ENCODE measurements at places on chromosomes 4 and X. TPM values are rescaled to one million over a fixed set of nuclear protein-coding genes. Genes with fewer than 3 reads are reported as not detected.

DNA sequence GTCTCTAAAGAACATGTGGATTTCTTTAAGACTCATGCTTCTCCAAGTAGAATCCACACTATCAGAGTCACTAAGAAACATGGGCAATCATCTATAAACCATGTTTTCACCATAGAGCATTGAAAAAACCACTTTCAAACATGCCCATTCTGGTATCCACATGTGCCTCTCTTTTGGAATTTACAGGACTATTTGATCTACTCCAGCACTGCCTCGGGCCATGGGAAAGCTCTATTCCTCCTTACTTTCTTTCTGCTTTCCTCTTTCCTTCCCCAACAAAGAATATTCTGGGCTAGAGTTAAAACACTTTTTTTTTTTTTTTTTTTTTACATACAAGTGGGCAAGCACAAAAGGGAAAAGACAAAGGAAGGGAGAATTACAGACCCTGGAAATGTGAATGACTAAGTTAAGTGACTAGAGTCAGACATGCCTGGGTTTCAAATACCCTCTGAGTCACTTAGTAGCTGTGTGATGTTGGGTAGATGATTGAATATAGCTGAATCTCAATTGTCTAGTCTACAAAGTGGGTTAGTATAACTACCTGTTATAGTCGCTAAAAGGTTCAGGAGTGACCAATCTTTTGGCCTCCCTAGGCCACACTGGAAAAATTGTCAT, 847.7 kb upstream of the INTU start:
- DNase-seq: no peak

DNA sequence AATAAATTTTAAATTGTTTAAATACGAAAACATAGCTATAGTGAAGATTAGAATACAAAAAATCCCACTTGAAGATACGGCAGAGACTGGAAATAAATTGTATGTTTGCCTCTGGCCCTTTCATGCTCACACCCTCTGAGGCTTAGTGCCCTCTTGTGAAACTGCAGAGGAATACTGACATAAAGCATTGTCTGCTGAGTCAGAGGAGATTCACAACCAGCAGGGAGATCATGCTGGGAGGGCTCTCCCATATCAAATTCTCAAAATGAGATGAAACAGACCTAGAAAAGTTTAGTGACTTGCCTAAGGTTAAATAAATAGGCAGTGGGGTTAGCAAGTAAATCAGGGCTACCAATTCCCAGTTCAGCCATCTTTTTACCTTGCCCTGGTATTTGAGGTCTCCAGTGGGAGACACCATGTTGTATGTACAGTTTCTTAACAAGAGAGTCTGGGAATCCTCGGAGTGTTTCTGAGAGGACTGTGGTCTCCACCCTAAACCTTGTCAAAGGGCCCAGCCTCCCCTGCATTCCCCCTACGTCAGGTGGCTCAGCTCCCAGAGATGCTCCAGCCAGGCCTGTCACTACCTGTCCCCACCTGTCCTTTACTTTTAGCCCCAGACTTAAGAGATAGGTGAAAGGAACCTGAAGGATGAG, 581.4 kb upstream of the DIPK2B start:
- DNase-seq: peak; percentile 22

DNA sequence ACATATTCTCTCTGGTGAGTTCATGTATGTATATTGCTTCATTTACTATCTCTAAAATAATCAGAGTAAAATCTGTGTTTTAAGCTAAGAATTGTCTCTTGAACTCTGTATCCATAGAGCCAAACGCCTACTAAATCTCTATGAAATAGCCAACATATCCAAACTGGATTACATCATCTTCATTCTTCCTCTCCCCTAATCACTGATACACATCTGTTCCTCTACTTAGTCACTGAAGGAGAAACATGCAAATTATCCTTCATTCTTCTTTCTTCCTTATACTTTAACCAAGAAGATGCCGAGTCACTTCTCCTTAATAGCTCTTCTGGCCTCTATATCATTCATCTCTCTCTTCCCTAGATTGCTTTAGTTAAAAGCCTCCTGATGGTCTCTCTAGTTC, 630.4 kb upstream of the FTHL17 start:
- DNase-seq: peak; percentile 32

GRCh38 chr4:40530961-40531635, 98.6 kb downstream of the RBM47 start:
- no peak for DNase-seq

- peak; percentile 39 for DNase-seq
Observed at GRCh38 chrX:46912603-46913491, 626 bp downstream of the JADE3 start.

DNA sequence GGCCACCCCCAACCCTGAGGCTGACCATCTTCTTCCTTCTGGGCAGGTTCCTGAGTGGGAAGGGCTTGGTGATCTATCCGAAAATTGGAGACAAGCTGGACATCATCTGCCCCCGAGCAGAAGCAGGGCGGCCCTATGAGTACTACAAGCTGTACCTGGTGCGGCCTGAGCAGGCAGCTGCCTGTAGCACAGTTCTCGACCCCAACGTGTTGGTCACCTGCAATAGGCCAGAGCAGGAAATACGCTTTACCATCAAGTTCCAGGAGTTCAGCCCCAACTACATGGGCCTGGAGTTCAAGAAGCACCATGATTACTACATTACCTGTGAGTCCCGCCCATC, 9.7 kb downstream of the EFNB1 start:
- no peak for DNase-seq

DNA sequence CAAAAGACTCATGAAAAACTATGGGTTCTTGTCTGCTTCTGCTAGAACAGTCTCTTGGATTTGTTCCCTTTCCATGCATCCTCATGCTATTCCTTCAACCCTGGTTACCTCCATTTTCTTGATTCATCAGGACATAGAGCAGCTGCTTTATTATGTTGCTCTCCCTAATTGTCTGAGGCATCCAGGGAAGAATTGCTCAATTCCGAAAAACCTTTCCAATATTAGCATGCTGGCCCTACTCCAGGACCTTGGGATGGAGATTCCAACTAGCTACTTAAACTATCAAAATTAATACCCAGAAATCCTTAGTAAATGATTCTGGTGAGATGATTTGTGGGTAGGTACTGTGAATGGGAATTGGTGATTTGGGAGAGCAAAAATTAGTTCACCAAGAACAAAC, 56.6 kb upstream of the FAM47B start:
- no peak for DNase-seq

DNA sequence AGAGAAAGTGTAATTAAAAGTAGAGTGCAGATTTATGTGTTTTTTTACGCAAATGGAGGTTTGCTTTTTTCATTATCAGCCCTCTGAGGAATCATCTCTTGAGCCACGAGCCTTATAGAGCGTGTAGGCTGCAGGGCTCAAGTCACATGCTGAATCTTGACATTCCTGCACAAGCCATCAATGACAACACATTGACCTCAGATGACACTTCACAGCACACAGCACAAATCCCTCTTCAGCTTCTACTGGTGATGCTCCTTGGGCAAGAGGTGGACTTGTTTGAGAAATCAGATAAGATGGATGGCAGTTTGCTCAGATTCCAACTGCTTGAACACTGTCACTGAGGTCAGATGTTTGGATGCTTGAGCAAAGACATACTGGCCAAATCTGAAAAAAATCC, 250.6 kb downstream of the SNCA start:
- DNase-seq: no peak

GRCh38 chrX:133923113-133923512, 62.3 kb downstream of the GPC3 start:
- peak; percentile 25 for DNase-seq

DNA sequence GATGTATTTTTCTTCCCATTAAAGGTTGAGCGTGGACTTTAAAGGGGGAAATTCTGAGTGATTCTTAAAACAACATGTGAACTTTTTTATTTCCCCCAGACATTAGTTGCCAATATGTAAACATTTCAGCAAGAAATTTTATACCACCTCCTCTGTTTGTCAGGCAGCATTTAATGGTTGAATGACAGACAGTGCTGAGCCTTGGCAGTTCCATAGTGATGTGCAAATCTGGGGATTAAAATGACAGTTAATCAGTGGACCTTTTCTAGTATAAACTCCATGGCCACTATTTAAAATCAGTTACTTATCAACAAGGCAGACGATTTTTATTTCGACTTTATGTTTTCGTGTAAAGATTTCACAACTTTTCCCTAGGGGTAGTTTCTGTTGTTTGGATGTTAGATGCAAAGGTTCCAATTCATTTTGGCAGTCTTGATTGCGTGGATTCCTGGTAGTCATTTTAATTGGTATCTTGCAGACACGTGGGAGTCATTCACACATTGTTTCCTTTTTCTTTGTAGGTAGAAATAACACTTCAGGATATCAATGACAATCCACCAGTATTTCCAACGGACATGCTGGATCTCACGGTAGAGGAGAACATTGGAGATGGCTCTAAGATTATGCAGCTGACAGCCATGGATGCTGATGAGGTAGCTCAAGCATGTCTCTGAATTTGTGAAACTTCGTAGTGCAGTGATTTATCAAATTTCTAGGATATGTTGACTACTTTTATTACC, 83.7 kb downstream of the FAT4 start:
- DNase-seq: peak; percentile 16

- DNase-seq: no peak
Observed at GRCh38 chr4:75087416-75087815, 154.5 kb downstream of the PARM1 start.

GRCh38 chrX:154800478-154801210, 4.6 kb downstream of the MPP1 start:
- DNase-seq: peak; percentile 22

DNA sequence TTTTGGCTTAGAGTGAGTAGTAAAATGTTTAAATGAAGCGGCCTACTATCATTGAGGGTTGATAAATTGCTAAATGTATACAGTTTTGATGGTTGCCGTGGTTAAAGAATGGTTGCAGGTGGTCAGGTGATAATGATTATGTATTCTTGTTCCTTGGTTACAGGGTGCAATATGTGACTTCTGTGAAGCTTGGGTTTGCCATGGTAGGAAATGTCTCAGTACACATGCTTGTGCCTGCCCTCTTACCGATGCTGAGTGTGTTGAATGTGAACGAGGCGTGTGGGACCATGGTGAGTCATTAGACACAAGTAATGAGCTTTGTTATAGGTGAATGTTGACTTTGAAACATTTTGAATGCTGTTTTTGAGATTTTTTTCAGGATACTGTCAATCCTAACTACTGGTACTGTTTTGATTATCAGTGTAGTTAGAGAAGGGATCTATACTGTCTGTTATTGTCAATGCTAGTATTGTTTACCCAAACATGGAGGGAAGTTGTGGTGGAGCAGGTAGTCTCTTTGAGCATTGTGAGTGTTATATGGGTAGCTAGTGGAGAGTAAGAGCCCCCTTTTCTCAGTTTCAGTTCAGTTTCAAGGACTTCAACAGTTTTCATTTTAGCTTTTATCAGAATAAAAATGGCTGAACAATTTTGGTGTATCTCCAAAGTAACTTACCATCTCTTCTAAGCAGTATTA, 8.9 kb downstream of the ZNF330 start:
- no peak for DNase-seq

DNA sequence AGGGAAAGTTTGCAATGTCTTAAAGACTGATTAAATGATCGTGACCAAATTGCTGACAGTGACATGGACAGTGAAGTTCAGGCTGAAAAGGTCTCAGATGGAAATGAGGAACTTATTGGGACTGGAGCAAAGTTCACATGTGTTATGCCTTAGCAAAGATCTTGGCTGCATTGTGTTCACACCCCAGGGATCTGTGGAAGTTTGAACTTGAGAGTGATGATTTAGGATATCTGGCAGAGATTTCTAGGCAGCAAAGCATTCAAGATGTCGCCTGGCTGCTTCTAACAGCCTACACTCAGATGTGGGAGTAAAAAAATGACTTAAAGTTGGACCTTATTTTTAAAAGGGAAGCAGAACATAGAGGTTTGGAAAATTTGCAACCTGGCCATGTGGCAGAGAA, 21.4 kb downstream of the SCARB2 start:
- peak; percentile 37 for DNase-seq

HPGDS gene
- total RNA-seq: 8.7 TPM

ARSJ gene
- total RNA-seq: 4.3 TPM

EDA gene
- total RNA-seq: 12.3 TPM

FOXR2 gene
- total RNA-seq: not detected

SYTL5 gene
- 0.13 TPM for total RNA-seq

MAGEB2 gene
- total RNA-seq: not detected

CXorf49 gene
- total RNA-seq: not detected

AMBN gene
- not detected for total RNA-seq

All from muscle of leg (tissue), 16 donors.